ENCODE measurements at places on chromosomes 11 and 22.
A peak's percentile ranks its signal among the peaks of the same experiment; 100 is the strongest.

GRCh38 chr11:115660030-115660805 lies 156.0 kb upstream of the CADM1 start:
- no peak for DNase-seq

GRCh38 chr11:61297746-61298145 lies 2.6 kb upstream of the VWCE start:
- DNase-seq, result peak; percentile 54

DNA sequence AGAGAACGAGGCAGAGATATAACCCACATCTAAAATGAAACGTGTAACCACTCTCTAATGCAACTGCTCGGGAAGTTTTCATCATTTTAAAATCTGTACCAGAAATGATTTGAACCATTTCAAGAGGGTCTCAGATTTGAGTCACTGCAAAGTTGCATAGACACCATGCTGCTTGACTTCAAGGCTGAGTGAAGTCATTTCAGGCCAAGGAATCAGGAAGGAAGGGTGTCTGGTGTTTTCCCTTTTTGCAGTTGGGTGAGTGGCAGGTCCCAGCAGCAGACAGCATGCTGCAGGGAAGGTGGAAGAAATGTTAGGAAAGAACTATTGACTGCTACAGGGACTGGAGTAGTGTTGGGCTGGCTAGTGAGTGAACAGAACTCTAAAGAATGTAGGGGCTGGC lies 16.5 kb downstream of the TANGO2 start:
- DNase-seq, result no peak

- DNase-seq, result no peak
Observed at GRCh38 chr11:6452219-6452618, 11.4 kb upstream of the HPX start.

GRCh38 chr11:57248780-57249383 lies 11.8 kb upstream of the APLNR start:
- peak; percentile 83 for DNase-seq

DNA sequence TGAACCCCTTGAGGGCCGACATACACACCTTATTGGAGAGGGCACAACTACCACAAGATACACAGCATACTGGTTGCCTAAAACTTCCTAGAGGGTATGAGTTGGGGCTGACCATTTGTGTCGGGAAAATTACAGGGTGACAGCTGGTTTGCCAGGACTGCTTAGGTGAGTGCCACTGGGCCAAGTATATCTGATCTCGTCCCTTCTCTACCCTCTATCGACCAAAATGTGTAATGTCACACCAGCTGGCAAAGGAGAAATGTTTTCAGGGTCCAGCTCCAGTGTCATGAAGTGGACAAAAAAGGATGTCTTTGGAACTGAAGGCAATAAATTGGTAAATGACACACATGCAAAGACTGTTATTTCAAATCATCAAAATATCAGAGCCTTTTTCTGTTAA lies 126.1 kb downstream of the PGR start:
- no peak for DNase-seq

DNA sequence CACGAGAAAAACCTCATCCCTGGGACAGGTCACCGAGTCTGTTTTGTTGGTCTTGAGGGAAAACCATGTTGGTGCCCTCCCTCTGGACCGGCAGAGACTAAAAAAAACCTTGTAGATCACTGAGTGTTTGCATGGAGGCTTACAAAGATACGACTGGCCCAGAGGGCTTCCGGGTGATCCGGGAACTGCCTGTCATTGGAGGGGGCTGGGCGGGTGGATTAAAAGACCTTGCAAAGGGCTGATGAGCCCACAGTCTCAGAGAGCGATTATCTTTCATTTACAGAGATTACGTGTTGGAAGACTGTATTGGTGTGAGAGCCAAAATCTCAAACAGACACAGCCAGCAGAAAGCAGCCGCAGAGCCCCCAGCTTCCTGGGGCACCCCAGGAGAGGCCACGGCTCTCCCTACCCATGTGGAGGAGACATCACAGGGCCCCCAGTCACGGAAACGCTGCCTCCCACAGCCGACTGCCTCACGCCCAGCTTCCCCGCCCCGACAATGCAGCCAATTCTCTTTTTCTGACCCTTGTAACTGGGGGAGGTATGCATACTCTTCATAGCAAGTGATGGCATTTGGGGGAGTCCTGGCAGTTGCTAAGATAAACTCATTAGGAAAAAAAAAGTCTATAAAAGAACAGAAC lies 426.4 kb downstream of the CTTN start:
- no peak for DNase-seq

GRCh38 chr22:48301421-48301820 lies 1526.3 kb downstream of the BRD1 start:
- no peak for DNase-seq

DNA sequence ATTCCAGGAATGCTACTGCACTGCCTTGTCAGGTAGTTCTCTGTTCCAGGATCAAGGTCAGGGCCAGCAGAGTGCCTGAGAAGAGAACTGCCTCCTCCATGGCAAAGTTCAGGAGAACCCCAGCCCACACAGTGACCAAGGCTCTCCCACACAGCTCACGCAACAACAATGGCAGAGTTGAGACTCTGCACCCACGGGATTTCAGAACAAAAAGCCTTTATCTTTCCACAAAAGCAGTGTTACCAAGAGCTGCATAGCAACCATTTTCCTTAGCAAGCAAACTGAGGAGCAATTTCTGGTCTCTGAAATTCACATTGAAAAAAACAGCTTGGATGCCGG lies 11.1 kb downstream of the PLAAT3 start:
- peak; percentile 93 for DNase-seq

- no peak for DNase-seq
Observed at GRCh38 chr11:128297091-128297651, 290.2 kb downstream of the ETS1 start.

- DNase-seq, result no peak
Observed at GRCh38 chr11:73753938-73754337, 6.9 kb downstream of the RAB6A start.

GRCh38 chr11:111814106-111814505 lies 47.9 kb upstream of the PPP2R1B start:
- no peak for DNase-seq

DNA sequence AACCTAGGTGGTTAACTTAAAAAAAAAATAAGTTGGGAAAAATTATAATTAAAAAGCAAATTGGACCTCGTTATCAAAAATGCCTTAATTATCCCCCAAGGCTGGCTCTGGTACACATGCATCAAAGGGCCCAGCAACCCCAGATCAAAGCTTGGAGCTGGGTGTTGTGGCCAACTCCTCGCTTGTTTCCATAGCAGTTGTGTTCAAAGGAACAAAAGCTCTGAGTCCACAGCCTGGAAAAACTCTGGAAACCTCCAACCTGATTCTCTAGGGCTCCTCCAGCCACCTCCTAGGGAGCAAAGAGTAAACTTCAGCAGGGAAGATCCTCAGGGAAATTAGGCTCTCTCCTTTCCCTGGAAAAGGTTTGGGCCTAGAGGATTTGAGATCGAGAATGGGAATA lies 149.4 kb downstream of the NXPE2 start:
- DNase-seq, result no peak

DNA sequence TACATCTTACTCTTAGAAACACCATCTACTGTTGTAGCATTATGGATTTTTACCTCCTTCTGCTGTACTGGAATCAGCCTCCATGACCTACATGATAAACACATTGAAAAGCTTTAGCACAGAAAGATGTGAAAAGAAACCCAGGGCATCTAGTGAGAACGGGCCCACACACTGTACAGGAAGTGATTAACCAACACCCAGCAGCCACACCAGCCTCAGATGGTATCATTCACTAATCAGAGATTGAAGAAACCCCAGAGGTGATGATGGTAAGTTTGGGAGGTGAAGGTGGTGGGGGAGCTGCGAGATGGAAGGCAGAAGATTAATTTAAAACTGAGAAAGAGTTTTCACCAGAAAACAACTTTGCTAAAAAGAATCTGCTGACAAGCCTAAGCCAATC lies 46.1 kb downstream of the RASSF10 start:
- no peak for DNase-seq
